ENCODE measurements at places on chromosomes 7 and 10.

DNA sequence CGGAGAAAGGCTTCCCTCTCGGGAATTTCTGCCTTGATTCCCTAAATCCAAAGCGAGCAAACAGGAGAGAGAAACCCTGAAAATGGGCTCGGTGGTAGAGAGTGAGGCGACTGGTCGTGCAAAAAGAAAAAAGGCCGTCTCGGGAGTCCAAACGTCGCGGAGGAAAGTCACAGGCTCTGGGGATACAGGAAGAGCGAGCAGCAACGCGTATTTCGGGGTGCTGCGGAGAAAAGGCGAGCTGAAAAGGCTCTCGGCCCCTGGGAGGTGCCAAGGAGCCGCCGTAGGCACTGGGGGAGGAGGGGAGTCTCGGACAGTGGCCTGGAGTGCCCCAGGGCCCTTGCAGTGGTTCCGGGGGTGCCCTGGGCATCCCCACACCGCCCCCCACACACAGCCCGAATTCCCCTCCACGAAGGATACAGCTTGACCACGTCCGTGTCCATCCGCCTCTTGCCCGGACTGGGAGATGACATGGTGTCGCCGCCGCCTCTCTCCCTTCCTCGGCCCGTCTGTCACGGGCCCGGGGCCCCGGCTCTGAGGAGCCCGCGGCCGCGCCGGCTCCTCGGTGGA is 591 bp downstream of the UBE2H start:
- DNase-seq: no peak

GRCh38 chr10:7408291-7409044 is 2.4 kb downstream of the SFMBT2 start:
- no peak for DNase-seq

GRCh38 chr7:121123032-121123431 is 134.5 kb downstream of the CPED1 start:
- DNase-seq: no peak

- DNase-seq: no peak
These were observed 10.0 kb upstream of the SERPINE1 start for GRCh38 chr7:101116898-101117297.

- DNase-seq: no peak
These were observed 88.5 kb downstream of the ST7 start for GRCh38 chr7:117041822-117042221.

GRCh38 chr10:123930340-123931001 is 38.9 kb upstream of the CPXM2 start:
- no peak for DNase-seq

GRCh38 chr10:13944823-13945222 is 358.1 kb downstream of the PRPF18 start:
- DNase-seq: no peak

DNA sequence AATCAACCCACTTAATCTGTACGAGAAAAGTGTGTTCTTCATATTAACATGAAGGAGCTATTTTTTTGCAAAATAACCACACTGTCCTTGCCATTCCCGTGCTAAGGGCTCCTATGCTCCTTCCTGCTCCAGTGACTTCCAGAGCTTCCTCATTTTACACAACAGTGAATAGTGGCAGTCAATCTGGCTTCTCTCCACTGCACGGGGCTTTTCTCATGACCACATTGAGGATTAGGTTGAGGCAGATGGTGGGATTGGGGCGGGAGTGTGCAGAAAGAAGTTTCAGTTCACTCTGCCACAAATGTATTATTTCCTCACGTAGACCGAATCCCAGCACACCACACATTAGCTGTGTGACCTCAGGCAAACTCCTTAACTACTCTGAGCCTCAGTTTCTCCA is 235.1 kb downstream of the ARHGAP12 start:
- DNase-seq: no peak

- DNase-seq: no peak
These were observed 13.0 kb downstream of the FAM20C start for GRCh38 chr7:205115-206010.

GRCh38 chr10:8278099-8278498 is 223.6 kb downstream of the GATA3 start:
- DNase-seq: no peak

DNA sequence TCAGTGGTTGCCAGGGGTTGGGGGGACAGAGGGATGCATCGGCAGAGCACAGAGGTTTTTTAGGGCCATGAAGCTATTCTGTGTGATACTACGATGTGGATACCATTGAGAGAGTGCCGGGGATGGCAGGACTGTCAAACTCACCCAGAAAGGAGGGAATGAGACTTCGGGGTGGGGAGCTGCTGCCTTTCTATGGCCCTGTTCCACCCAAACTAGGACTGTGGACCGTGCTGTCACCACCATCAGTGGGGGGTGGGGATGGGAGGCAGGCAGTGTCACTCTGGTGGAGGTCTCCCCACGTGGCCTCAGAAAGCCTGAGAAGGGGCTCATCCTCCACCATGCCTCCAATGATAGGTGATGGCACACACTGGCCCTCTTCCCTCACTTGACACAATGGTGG is 146.2 kb downstream of the PTPN20 start:
- DNase-seq: no peak

GRCh38 chr10:19605806-19606205 is 210.4 kb upstream of the PLXDC2 start:
- no peak for DNase-seq

- DNase-seq: no peak
These were observed 285.5 kb upstream of the ZWINT start for GRCh38 chr10:56646329-56647111.

DNA sequence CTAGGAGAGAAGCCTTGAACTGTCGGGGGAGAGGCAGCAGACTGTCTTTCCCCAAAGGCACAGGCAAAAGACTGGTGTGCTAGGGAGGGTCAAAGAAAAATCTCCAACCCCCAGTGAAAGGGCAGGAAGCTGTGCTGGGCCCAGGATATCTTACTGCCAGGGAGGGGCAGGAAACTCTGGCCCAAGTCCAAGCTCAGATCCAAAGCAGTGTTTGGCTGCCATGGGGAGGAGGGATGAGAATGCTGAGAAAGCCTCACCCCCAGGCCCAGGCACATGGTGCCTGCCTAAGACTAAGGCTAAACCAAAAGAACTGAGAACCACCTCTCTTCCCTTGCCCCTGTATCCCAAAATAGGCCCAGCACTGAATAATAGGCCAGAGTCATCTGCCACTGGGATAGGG is 171.2 kb downstream of the PLPP4 start:
- no peak for DNase-seq

GRCh38 chr7:77235276-77235675 is 35.7 kb upstream of the FGL2 start:
- DNase-seq: no peak

GRCh38 chr7:20785157-20786048 is 1.3 kb downstream of the SP8 start:
- DNase-seq: no peak

- no peak for DNase-seq
These were observed 198.3 kb downstream of the BAMBI start for GRCh38 chr10:28875549-28876081.

GRCh38 chr10:32095116-32095733 is 39.0 kb upstream of the KIF5B start:
- DNase-seq: no peak

GRCh38 chr10:34813626-34814222 is 1.4 kb downstream of the PARD3 start:
- DNase-seq: no peak

- no peak for DNase-seq
These were observed 298.1 kb downstream of the CRPPA start for GRCh38 chr7:16123117-16123770.

DNA sequence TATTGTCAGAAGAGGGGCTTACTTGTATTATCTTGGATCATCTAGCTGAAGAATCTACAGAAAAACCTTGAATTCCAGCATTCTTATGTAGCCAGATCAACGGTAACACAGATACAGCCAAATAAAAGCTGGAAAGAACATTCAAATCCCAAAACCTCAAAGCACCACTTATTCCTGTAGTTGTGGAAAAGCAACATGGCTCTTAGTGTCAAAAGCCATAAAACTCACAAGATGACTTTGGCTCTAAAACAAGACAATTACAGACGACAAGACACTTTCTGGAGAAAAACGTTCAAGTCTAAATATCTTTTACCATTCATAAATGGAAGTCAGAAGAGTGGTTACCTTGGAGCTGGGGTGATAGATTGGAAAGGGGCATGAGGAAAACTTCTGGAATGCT is 173.0 kb downstream of the HERPUD2 start:
- DNase-seq: no peak

DNA sequence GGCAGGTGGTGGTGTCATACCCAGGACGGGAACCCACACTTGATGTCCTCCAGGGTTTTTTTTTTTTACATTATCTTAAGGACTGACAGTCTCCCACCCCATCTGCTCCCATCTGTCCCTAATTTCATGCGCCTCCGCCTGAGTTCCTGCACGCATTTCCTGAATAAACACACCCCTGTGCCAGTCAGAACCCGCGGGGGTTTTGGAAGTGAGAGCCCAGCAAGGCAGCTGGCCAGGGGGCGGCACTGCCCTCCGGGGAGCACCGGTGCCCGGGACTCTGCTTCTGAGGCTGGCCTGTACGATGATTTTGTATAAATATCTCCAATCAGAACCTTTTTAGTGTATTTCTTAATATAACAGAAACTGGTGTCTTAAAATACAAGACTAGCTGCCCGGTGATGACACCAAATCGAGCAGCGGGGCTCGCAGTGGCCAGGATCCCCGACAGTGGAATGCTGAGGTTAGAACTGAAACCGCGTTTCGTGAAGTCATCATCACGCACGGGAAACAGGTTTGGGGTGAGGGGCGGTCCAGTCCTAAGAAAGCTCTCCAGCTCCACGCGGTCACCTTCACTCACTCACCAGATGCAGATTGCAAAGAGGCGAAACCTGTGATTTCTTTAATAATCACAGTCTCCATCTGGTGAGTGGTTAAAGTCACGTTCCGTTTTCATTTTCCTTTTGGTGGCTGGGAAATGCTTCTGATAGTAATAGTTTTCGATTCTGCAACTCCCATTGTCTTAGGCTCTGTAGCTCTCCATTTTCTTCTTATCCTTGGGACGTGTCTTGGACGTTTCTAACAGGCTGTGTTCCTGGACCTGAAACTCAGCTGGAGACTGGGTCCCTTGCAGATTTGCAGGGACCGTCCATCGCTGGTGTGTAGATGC is 19.7 kb downstream of the BNIP3 start:
- no peak for DNase-seq

DNA sequence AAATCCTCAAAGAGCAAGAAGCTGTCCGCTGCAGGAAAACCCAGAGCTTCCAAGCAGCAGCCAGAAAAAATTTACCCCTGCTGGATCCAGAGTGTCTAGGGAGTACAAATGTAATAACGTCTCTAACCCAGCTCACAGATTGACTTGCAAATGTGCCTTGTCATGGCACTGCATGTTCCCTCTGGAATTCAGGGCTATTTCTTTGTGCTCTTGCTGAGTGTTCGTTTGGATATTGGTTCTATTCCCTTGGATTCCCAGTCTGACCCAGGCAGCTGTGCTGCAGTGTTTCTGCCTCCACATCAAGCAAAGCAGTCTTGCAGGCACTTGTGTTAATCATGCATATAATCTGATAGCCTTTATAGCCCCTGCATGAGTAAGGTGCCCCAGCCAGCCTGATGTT is 209.9 kb upstream of the GHITM start:
- DNase-seq: no peak

GRCh38 chr10:70458329-70459060 is 17.0 kb upstream of the NODAL start:
- no peak for DNase-seq

GRCh38 chr10:94630017-94630688 is 53.4 kb upstream of the CYP2C18 start:
- DNase-seq: no peak

DNA sequence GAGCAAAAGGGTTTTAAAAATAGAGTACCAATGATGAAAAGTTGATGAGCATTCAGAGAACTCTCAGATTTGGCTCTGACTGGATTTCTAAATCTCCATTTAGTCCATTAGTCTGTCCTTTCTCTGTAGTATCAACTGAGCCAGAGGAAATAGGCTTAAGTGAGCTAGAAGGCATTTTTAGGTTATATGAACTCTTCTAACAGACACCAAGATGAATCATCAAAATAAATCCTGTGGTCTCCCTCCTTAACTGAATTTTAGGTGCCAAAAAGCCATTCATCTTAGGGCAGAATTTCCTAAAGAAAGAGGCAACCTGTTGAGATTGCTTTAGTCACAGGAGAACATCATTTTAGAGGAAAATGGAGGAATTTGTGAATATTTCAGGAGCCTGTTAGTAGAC is 305.1 kb downstream of the AUTS2 start:
- DNase-seq: no peak

DNA sequence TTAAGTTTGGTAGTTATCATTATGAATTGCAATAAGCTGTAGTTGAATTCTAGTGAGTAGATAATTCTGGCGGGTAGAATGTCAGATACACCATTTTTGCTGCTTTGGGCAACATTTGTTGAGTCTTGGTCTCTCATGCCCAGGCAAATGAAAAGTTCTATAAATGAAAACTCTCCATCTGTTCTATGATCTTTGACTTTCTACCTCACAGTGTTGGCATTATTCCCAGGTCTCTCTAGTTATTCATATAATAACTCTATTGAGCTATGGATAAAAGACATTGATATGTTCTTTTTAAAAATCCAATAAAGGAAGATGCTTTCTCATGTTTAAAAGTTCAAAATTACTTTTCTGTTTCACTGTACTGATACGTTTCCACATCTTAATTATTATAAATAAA is 415.3 kb upstream of the SEMA3D start:
- no peak for DNase-seq

DNA sequence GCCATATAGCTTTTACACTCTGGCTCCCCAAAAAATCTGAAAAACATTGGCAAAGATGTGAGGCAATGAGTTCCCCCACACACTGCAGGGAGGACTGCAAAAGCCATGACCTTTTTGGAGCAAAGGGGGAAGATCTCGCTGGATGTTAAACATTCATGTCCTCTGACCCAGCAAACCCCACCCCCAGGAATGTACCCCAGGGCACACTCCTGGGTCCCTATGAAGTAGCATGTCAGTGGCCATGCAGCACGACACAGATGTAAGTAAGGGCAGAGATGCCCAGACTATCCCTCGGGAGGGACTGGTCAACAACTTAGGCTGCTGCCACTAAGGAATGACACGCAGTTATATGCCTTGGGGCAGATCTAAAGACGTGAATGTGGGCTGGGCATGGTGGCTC is 100.6 kb downstream of the DLG5 start:
- no peak for DNase-seq

- no peak for DNase-seq
These were observed 21.0 kb upstream of the ABI1 start for GRCh38 chr10:26881600-26882331.

- no peak for DNase-seq
These were observed 180.7 kb downstream of the BMPER start for GRCh38 chr7:34086064-34086463.

- DNase-seq: no peak
These were observed 270.1 kb upstream of the AKR1E2 start for GRCh38 chr10:4555920-4556319.

GRCh38 chr7:39923091-39923490 is 27.0 kb upstream of the CDK13 start:
- no peak for DNase-seq

GRCh38 chr7:48301201-48301600 is 129.9 kb downstream of the ABCA13 start:
- no peak for DNase-seq

DNA sequence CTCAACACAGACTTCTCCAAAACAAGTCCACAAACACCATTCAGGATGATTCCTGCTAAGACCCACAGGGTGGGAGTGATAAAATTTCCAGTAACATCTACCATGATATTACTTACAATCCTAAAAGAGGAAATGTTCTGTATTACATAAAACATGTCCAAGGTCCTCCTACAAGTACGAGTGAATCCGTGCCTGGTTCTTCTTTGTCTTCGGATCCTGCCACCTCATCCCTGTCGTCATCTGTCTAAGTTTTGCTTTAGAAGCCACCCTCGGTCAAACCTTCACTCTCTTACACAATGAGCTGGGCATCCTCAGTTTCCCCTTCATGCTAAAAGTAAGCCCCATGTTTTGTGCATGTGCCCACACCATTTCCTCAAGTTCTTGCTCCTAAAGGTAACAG is 279.0 kb downstream of the KCNMA1 start:
- no peak for DNase-seq

All from stimulated activated CD4-positive, alpha-beta T cell treated with anti-CD3 and anti-CD28 coated beads, Interleukin-1b, Interleukin-23, amount 100 ng/mL, for 1 hour (primary cell).